ENCODE measurements at places on chromosomes 11 and 22.

- DNase-seq: no peak
Observed at GRCh38 chr11:96185220-96185768, 157.7 kb downstream of the MAML2 start.

GRCh38 chr11:116312570-116313391 is 460.0 kb downstream of the BUD13 start:
- DNase-seq: peak; percentile 74

DNA sequence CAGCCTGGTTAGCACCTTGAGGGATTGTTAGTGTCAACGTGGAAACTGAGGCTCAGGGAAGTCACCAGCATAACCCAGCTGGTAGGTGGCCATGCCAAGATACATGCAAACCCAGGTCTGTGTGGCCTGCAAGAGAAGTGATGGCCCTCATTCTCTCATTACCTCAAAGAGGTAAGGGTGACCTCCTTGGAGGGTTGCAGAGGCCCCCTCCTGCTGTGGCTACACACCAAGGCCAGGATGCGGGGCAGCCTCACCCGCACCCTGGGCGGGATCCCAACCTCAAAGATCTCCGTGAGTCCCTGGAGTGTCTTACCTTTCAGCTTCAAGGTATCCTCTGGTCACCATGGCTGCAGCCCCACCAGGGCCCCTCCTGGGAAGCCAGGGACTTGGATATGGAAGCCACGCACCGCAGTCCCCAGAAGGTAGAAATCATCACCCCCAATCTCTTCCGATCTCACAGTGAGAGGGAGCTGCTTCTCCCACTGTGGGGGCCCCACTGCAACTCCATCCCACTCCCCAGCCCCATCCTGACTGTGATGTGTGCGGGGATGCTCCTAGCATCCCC is 95.4 kb downstream of the MORC2 start:
- DNase-seq: no peak

GRCh38 chr11:88282747-88283515 is 54.6 kb downstream of the CTSC start:
- no peak for DNase-seq

DNA sequence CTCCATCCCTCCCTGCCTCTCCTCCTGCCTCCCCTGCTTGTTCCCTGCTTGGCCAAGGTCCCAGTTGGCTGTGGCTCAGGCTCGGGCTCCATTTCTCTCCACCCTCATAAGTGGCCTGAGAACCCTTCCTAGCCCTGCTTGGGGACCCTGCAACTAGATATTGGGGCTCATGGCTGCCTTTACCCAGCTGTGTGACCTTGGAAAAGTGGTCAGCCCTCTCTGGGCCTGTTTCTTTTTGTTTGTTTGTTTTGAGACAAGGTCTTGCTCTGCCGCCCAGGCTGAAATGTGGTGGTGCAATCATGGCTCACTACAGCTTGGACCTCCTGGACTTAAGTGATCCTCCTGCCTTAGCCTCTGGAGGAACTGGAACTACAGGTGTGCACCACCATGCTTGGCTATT is 20.3 kb upstream of the CABP2 start:
- DNase-seq: no peak

- DNase-seq: no peak
Observed at GRCh38 chr11:33761471-33761870, 12.8 kb downstream of the FBXO3 start.

DNA sequence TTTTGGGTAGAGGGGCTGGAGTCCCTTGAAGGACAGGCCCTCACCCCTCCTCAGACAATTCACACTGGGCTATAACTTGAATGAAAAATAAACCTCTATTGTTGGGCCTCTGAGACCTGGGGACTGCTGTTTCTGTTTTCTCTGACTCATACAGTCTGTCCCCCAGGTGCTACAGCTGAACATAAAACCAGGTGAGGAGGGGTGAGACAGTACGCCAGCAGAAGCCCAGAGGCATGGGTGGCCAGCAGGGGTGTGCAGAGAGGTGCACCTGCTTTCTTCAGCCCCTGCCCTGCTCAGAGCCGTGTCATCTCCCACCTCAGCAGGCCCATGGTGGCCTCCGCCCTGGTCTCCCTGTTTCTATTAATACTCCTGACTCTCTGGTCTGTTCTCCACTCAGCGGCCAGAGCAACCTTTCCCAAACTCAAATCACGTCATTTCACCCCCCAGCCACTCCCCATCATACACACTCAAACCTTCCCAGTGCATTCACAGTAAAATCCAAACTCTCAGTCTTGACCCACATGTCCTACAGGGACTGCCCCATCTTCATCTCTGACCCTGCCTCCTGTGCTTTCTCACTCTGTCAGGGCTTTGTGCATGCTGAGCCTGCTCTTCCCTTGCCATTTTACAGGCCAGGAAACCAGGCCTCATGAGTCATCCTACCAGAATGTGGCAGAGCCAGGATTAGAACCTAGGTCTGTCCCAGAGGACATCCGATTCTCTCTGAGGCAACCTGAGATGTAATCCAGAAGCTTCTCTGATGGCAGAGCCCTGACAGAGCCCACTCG is 5.4 kb upstream of the IL2RB start:
- no peak for DNase-seq

DNA sequence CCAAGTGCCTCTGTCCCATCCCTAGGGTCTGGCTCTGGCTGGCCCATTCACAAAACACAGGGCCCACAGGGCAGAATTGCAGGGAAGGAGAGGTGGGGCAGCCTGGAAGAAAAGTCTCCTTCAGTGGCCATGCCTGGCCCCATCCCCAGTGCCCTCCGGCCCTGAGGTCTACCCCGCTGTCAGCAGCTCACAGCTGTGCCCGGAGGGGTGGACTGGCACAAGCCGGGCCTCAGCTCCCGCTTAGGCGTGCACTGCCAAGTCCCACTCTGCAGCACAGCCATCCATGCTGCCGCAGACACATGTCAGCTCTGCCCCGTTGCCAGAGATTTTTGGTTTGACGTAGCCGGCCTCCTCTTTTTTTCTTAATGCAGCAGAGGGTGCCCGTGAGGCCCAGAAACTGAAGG is 3.9 kb upstream of the SCN2B start:
- no peak for DNase-seq

GRCh38 chr11:128318856-128319474 is 268.4 kb downstream of the ETS1 start:
- no peak for DNase-seq

DNA sequence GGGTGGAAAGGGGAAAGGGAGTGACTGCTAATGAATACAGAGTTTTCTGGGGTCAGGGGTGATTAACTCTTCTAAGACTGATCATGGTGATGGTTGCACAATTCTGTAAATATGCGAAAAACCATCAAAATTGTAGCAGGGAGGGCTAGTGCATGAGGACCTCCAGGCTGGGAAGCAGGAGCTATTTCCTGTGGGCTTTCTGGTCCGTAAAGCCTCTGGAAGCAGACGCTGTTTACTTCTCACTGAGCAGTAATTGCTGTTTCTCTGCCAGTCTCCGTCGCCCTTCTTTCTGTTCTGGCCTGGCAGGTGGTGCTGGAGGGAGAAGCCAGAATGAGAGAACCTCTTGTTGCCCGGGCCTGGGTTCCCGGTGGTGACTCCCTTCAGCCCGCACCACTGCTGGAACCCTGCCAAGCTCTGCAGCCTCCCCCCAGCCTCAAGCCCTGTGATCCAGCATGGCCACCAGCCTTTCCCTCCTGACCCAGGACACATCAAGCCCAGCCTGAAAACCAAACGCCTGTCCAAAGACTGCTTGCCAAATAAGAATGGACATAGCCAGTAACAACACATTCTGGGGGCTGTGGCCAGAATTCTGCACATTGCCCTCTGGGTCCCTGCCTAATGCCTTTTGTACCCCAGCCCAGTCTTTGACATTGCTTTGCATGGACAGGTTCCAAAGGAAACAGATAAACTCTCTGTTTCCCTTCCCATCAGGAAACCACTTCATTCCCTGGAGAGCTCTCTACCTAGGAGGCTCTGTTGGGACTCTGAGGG is 201.0 kb upstream of the NAV2 start:
- peak; percentile 78 for DNase-seq

GRCh38 chr11:26285608-26286007 is 46.3 kb upstream of the ANO3 start:
- DNase-seq: no peak

GRCh38 chr11:84870486-84870885 is 756.7 kb downstream of the DLG2 start:
- DNase-seq: no peak

DNA sequence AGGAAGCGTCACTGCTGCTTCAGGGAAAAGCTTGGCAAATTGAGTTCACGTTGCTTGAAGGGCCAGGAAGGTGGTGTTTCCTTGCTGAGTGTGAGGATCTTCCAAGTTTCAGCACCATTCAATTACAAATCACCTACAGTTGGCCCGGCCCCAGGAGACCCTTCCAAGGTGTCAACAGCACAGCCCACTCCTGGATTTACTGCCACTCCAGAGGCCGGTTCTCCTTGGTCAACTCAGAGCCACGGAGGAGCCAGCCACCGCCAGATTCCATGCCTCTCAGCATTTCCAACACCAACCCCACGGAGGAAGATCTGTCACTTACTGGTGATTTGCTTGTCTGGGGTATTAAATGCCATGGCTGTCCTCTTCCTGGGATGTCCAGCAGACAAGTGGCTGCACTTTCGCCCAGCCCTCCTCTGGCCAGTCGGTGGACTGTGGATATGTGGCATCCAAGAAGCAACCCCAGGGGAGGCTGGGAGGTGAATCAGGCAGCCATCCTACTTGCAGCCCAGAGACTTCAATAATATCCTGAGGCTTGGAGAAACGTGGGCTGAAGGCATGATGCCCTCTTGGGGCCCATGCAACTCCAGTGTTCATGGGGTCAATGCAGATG is 74.1 kb upstream of the SHANK2 start:
- no peak for DNase-seq

- no peak for DNase-seq
Observed at GRCh38 chr11:113533425-113533698, 58.2 kb upstream of the DRD2 start.

DNA sequence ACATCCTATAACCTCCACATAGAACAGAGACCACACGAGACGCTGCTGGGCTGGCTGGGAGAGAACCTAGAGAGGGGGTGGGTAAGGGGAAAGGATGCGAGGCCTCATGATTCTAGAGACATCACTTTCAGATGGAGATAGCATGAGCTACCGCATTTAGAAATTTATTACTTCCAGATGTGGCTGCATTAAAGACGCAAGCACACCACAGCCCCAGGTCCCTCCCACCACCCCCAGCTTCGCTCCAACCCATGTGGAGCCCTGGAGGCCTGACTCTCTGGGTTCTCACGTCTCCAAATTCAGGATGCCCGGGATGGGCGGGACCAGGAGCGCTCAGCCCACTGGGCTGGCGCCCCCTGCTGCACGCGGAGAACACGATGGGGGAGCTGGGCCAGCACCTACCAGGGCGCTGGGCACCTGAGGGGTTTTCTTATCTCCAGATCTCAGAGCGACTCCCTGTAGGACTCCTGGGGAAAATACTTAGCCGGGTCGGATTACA is 13.6 kb downstream of the MRPL21 start:
- DNase-seq: no peak

DNA sequence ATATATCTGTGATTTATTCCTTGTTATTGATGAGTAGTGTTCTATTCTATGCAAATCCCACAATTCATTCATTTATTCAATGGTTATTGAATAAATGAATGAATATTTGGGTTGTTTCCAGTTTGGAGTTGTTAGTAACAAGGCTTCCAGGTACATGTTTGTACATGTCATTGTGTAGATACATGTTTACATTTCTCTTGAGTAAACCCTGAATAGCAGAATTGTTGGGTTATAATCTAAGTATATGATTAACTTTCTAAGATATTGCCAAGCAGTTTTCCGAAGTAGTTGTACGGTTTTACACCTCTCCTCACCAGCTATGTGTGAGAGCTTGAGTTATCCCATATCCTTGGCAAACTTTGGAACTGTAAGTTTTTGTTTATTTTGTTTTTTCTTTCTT is 18.5 kb upstream of the OR8G1 start:
- no peak for DNase-seq

GRCh38 chr11:30128269-30128932 is 102.4 kb upstream of the FSHB start:
- no peak for DNase-seq

- DNase-seq: no peak
Observed at GRCh38 chr11:43924112-43924855, 18.2 kb upstream of the C11orf96 start.

GRCh38 chr11:35352077-35352888 is 67.1 kb downstream of the SLC1A2 start:
- DNase-seq: no peak

DNA sequence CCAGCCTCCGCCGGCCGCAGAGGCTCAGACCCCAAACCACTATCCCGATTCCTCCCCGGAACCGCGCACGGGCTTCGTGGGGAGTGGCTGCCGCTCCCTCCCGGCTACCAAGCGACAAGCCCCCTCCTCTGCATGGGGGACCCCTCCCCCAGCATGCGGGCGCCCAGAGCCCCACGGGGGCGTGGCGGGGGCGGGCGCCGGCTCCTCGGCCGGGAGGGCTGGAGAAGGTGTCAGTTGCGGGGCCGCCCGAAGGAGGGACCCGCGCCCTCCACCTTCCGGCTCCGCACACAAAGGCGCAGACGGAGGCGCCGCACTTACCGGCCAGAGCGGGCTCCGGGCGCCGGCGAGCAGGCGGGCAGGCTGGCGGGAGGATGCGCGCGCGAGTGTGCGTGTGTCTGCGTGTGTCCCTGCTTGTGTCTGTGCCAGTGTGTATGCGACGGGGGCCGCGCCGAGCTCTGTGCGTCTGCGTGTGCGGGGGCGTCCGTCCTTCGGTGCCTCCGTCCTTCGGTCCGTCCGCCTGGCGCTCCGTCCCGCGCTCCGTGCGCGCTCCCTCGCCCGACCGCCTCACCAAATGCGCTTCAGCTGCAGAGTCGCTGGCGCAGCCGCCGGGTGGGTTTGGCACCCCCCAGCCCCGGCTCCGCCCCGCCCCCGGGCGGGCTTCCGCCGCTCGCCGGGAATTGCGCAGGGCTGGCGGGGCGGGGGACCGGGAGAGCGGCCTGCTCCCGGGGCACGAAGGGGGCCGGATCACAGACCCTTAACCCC is at the start of gene PTPN5:
Gene PTPN5 (minus strand): TSS at position 592 of the 762 bp plus-strand sequence. CDS start 19,840 bp downstream, outside the sequence.
- DNase-seq: no peak

GRCh38 chr22:40023341-40023841 is 28.6 kb downstream of the FAM83F start:
- no peak for DNase-seq

DNA sequence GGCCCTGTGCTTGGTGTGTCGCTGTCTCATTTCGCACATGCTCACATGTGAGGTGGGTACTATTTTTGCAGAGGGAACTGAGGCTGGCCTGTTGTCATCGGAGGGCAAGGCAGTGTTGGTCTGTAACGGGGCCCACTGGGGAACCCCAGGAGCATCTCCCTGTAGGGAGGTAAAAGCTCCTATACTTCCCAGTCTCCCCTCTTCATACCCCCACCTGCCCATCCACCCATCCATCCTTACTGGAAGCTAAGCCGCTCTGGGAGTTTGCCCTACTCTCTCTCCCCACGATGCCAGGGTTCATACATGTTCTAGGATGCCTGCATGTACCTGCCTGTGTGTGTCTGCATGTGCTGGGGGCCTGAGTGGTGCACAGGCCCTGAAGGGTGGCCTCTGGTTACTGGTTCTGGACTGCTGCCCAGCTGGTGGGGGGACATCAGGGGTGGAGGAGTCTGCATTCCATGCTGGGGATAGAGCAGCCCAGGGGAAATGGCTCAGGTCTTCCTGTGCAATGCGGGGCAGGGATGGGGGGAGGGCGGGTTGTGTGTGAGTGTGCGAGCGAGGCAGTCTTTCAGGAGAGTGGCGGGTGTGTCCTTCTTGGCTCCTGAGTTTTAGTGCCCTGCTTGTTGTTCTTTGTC is 77.7 kb downstream of the PKNOX2 start:
- no peak for DNase-seq

- DNase-seq: no peak
Observed at GRCh38 chr11:71237853-71238252, 14.5 kb downstream of the SHANK2 start.
